T-helper 2 cell (primary cell): ENCODE measurements at places on chromosomes 5 and 9.

DNA sequence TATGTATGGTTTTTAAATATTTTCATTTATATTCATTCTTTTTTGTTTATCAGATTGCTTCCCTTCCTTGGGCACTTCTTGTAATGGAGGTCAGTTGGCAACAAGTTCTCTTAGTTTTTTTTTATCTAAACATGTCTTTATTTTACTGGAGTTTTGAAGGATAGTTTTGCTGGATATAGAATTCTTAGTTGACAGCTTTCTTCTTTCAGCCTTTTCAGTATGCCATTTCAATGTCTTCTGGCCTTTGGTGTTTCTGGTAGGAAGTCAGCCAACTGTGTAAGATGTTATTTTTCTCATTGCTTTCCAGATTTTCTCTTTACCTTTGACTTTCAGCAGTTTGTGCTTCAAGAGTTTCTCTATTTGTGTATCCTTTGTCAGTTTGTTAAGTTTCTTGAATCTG lies 14.2 kb downstream of the SLC12A2 start:
- no peak for DNase-seq

DNA sequence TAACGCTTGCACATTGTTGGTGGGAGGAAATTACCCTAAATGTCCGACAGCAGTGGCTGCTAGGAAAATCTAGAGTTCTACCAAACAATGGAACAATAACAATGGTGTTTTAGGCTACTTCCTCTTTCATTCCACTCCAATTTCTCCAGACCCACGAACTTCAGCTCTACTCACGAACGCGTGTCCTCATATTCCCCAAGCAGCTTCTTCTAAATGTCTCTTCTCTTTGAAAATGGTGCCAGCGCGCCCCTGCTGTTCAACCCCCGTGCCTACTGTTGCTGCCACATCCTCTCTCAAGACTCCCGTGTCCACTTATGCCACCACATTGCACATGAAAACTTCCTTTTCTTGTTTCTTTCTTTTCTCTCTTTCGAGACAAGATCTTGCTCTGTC lies 25.6 kb downstream of the OR2V2 start:
- DNase-seq: no peak

GRCh38 chr9:28234894-28235277 lies 661.6 kb upstream of the C9orf72 start:
- no peak for DNase-seq

DNA sequence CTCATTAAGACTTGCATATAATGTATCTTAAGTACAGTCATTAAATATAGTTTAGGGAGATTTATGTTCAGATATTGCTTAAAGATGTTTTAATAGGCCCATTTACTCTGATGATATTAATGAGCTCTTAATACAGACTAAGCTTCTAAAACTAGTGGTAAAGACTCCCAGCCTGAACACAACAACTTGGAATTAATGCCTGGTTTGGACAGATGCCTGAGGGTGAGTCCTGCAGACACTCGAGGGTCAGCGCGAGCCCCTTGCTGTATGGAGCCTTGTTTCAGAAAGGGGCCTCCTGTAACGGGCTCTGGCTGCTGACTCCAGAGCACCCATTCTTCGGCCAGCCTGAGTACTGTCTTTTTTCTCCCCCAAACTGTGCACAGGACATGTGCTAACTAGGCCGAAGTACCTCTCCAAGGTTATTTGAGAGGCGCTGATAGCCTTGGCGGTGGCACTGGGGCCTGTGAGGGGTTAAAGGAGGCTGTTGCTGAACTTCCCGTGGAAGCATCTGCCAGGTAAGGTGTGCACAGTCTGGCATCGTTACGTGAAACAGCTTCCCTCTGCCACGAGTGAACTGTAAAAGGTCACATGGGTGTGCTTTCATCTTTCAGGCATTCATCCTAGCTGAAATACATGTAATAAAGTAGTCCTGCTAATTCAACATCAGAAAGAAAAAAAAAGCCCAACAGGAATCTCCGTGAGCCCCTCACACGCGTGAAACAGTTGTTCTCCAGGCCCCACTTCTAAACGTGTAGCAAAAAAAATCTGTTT lies 113.4 kb downstream of the MVB12B start:
- DNase-seq: no peak

GRCh38 chr9:127814619-127815511 lies 12.2 kb downstream of the FPGS start:
- no peak for DNase-seq

DNA sequence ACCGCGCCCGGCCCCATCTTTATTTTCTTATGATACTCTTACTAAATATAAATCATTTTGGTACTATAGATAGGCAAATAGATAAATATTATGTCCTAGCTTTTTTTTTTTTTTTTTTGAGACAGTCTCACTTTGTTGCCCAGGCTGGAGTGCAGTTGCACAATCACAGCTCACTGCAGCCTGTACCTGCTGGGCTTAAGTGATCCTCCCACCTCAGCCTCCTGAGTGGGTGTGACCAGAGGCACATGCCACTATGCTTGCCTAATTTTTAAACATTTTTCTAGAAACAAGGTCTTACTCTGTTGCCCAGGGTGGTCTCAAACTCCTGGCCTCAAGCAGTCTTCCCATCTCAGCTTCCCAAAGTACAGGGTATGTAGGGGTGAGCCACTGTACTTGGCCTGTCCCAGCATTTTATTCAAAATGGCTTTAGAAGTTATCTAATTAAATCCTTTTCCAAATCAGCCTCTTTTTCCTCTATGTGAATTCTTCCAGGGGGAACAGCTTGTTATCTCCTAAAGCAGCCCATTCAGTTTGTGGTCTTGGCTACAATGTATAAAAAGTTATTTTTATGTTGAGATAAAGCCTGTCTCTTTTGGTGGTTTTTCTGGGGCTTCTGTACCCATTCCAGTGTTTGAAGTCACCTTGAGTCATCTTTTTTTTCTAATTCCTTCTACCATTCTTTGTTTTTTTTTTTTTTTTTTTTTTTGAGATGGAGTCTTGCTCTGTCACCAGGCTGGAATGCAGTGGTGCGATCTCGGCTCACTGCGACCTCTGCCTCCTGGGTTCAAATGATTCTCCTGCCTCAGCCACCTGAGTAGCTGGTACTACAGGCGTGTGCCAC lies 12.1 kb downstream of the MELK start:
- DNase-seq: no peak

DNA sequence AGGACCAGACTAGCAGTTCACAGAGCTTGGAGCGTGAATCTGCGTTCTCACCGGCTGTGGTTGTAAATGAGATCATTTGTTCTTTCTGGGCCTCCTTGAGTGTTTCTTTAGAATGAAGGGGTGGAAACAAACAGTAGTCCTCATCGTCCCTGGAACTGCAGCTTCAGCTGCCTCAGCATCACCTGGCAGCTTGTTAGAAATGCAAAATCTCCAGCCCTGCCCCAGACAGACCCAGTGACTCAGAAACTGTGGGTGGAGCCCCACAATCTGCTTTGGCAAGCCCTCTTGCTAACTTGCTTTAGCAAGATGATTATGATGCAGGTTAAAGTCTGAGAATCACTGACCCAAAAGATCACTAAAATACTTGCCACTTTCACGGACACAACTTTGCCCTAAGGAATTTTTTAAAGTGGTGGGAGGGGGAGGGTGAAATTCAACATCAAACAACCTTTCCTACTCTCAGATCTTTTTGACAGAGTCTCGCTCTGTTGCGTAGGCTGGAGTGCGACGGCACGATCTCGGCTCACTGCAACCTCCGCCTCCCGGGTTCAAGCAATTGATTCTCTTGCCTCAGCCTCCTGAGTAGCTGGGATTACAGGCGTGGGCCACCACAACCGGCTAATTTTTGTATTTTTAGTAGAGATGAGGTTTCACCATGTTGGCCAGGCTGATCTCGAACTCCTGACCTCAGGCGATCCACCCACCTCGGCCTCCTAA lies 86.0 kb downstream of the BRINP1 start:
- DNase-seq: no peak

DNA sequence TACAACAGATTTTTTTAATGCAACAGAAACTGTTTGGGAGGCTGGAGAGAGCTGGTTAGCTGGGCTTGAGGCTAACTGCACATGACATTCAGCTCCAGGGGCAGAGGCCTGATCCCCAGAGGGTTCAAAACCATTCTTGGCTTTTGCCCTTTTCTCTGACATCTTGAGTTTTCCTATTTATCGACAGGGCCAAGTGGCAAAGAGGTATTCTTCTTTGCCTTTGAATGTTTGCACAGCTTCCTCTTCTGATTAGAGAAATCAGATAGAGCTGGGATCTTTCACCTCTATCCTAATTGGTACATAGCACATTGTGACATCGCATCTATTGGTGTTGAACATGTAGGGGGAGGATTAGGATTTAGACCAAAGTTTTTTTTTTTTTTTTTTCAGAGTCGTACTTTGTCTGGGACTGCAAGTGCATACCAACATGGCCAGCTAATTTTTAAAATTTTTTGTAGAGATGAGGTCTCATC lies 143.7 kb downstream of the ACTBL2 start:
- DNase-seq: no peak

- DNase-seq: no peak
These were observed 9.3 kb upstream of the ANKDD1B start for GRCh38 chr5:75601996-75602395.

DNA sequence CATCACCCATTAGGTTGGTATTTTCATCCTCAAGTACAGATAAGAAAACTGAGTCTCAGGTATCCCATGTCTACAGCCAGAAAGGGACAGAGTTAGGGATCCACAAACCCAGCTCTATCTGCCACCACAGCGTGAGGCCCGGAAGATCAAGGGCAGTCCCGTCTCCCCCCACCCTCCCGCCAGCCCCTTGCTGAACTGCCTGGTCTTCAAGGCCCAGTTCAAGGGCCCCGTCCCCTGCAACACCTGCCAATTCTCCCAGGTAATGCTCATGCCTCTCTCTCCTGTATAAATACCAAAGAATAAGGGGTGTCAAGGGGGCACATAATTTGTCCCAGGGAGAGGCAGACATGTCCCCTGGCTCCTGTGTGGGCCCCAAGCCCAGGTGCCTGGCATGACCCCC lies 50.7 kb downstream of the AK8 start:
- DNase-seq: no peak

DNA sequence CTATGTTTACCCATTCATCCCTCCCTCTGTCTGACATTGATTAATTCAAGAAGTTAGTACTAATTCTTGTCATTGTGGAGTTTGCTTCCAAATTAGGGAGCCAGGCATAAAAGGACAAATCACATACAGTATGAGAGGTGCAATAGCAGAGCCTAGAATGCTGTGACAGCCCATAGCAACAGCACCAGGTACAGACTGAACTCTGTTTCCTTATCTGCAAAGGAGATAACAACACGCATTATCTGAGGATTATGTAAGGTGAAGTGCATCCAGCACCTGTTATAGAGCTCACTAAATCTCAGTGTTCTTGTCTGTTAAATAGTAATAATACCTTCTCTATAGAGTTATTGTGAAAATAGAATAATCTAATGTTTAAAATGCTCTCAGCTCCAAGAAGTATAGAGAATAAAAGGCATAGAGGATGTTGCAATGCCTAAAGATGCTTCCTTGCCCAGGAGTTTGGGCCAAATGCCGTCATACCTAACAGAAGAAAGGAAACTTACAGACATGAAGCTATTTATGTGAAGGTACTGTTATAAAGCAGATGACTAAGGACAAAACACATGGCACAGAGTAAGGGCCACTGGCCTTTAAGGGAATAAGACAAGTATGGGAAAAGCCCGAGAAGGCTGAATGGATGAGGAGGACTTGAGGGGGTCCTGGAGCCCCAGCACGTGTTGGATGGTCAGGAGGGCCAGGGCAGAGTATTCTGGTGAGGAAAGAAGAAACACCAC lies 214.5 kb downstream of the ATP10B start:
- no peak for DNase-seq
